ENCODE measurements at places on chromosomes 6 and 20.
A peak's percentile ranks its signal among the peaks of the same experiment; 100 is the strongest.

DNA sequence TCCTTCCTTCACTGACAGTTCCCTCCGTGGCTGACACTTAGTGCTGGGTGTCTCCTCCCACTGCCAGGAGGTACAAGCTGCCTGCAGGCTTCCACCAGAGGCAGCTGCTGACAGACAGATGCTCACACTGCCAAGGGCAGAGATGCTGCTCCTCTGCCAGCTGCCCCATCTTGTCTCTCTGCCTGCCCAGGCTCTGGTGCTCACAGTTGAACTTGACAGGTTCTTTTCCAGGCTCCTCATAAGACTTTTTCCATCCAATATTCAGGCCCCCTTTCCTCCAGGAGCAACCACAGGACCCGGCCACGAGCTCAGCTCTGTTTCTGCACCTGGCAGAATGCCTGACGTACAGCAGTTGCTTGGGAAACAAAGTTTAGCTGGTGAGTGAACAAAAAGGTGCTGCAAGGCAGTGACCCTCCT lies 79.8 kb downstream of the PSMB1 start:
- no peak for DNase-seq

GRCh38 chr20:49037962-49038387 lies 8.1 kb upstream of the CSE1L start:
- DNase-seq: peak; percentile 42

DNA sequence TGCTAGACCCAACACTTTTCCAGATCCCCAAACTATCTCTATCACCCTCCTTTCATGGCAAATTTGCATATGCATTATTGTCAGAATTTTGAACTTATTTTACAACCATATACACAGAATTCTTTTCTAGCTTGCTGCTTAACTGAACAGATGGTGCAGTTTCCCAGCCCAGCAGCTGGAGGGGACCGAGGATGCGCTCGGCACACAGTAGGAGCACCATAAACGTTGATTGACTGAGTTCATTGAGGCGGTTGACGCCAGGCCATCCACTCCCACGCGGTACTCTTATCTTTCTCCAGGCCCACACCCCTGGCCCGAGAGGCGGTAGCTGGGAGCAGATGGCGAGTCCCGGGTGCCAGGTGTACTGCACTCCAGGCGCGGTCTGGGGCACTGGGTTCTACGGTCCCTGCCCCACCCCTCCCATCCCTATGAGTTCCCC lies 6.8 kb upstream of the SOX4 start:
- DNase-seq: no peak

DNA sequence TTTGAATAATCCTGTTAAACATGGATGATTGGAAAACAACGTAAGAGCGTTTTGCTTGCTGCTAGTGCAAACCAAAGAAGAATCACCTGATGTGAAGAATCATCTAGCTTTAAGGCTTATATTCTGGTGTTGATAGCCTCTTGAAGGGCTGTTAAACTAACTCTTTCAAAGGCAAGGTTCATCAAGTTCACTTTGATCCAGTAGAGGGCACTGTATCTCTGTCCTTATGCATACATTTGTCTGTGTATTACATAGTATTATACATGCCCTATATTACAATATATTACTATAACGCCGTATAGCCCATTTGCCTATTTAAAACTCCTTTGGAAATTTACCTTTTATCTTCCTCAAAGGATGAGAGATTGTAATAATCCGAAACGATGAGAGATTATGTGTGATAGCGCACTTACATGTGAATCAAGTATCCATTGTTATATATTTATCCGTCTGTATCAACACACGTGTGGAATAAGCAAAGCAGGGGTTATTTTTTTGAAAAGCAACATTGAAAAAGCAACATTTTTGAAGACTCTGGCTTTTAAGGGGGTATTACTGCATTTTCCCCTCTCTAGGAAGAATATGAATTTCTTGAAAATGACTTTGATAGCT lies 50.8 kb upstream of the NRN1 start:
- no peak for DNase-seq

GRCh38 chr6:118530942-118531341 lies 17.2 kb upstream of the PLN start:
- DNase-seq: no peak

- DNase-seq: no peak
Measured at GRCh38 chr20:32559753-32560380, 25.3 kb downstream of the NOL4L start.

GRCh38 chr20:47524015-47524784 lies 22.5 kb downstream of the NCOA3 start:
- DNase-seq: no peak

DNA sequence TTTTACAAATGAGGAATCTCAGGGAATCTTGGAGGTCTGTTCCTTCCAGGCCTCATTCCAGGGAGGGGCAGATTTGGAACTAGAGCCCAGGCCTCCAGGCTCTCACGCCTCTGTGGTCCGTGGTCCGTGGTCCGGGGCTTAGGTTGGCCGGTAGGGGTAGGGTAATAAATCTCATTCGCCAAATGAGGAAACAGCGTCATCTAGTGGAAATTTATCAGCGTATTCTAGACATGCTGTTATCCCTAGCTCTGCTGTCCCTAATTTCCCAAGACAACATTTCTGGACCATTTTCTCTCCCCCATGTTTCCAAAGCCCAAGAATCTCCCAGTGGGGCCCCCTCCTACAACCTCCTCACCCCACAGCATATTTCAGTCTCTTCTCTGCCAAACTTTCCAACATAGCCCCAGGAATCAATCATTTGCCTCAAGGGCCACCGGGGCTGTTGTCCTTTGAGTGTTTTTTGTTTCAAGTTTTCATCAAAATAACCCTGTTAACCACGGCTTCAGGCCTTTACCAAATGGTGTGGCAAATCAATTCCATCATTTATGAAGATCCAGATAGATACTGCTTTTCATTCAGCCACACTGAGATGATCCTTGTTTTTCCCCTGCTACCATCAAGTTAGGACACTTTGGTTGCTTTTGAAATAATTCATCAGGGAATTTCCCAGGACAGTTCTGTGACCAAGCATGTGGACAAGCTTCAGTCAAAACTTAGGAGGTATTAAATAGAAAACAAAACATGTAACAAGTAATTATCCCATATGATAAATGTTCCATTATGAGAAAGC lies 126.8 kb downstream of the ALDH8A1 start:
- DNase-seq: peak; percentile 48

- DNase-seq: no peak
Measured at GRCh38 chr6:98036344-98036923, 753.4 kb upstream of the MMS22L start.

- no peak for DNase-seq
Measured at GRCh38 chr6:100304575-100304974, 160.1 kb downstream of the SIM1 start.

- DNase-seq: peak; percentile 21
Measured at GRCh38 chr6:49531774-49532569, 18.5 kb upstream of the C6orf141 start.

DNA sequence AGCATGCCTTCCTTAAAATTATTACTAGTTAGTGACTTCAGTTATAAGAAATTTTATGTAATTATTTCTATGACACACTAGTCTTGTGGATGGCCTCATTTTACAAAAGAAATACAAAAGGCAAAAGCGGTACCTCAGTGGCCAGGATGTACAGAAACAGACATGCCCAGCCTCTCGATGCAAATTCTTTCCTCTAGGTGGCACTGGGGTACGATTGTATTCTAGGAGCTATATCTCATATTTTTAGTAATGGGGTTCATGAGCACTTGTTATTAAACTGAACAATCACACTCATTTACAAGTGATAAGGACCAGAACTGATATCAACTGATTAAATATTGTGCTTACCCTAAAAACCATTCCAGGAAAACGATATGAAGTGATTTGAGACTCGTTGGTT lies 59.8 kb downstream of the SOD2 start:
- DNase-seq: no peak

DNA sequence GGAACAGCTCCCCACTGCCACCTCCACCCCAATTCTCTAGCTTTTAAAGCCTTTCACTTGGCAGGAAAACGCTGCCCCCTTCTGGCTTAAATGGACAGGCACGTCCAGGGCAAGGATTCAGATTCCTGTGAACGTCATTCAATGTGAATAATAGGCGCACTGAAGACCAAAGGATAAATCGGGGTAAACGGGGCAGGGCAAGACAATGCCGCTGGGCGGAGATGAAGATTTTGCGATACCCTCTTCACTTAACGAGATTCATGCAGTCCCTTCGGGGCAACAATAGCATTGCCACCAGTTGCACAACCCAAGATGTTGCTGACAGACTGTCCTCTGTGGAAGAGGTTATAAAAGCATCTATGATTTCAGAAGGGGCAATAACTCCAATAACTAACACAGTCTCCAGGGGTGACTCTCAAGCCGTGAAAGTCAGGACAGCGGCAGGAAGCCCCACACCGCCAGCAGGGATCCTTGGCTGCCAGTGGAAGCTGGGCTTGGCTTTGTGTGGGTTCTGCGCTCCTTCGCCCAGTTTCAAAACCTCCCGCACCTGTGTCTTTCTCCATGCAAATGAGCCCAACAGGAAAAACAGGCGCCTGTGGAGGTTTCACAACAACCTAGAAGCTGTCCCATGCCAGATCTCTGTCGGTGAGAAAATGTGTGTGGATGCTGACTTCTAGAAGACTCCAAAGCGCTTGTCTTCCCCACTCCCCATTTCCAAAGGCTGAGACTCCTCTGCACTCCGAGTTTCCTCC lies 291.8 kb downstream of the BMP7 start:
- no peak for DNase-seq

- DNase-seq: no peak
Measured at GRCh38 chr20:50646483-50646996, 44.8 kb downstream of the RIPOR3 start.

DNA sequence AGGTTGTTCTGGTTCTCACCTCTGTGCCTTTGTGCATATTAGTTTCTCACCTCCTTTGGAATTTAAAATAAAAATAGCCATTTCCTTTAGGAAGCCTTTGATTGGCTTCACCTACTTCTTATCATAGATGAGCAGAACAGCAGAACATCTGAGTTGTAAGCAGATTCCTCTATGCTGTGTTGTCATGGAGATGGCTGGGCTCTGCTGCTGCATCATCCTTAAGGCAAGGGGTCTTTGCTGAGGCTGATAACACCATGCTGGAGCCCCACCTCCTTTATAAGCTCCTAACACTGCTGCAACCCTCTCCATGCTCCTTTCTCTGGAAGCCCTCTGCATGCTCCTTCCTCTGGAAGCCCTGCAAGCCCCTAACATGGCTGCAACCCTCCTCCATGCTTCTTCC lies 276.5 kb upstream of the TCF21 start:
- DNase-seq: no peak

DNA sequence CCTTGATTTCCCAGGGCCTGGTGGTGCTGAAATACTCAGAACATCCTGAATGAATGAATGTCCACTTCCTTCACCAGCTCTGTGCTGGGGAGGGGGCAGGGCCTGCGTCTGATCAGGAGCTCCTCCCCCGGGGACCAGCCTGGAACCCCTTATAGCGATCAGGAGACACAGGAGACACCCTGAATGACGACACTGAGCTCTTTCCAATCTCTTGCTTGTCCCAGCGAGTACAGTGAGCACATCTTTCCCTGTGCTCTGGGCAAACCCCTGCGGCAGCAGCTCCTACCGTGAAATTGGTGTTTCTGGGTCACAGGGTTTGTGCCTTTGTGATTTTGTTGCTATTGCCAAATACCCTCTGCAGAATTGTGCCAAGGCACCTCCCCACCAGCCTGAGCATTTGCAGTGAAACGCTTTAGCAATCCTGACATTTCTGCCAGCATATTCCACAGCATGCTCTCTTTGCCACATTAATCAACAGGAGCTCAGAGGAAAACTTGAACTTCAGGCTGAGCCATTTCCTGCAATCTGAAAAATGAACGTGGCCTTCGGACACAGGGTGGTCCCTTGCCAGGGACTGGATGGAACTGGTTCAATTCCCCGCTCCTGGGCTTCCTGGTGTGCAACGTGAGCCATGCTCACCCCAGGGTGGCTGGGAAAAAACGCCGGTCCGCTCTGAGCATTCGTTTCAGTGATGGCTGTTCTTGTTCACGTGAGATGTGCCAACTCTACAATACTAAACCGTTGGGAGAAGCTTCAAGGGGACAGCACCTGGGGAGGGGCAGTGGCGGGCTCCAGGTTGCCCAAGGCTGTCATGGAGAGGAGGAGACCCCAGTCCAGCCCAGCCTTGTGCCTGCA lies 23.1 kb upstream of the MRGBP start:
- no peak for DNase-seq
